NCI-H1105 (cell line): ENCODE measurements at places on chromosomes 1 and 21.

DNA sequence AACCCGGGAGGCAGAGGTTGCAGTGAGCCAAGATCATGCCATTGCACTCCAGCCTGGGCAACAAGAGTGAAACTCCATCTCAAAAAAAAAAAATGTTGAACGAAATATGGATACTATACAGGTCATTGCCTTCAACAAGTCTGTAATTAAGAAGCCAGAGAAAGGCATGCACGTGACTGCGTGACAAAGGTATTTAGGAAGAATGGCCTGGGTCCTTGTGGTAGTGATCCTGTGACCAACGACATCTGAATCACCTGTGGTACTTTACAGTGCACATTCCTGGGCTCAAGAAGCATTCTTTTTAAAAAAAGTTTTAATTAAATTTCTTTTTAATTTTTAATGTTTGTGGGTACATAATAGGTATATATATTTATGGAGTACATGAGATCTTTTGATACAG is 115.0 kb downstream of the GREM2 start:
- no peak for DNase-seq

DNA sequence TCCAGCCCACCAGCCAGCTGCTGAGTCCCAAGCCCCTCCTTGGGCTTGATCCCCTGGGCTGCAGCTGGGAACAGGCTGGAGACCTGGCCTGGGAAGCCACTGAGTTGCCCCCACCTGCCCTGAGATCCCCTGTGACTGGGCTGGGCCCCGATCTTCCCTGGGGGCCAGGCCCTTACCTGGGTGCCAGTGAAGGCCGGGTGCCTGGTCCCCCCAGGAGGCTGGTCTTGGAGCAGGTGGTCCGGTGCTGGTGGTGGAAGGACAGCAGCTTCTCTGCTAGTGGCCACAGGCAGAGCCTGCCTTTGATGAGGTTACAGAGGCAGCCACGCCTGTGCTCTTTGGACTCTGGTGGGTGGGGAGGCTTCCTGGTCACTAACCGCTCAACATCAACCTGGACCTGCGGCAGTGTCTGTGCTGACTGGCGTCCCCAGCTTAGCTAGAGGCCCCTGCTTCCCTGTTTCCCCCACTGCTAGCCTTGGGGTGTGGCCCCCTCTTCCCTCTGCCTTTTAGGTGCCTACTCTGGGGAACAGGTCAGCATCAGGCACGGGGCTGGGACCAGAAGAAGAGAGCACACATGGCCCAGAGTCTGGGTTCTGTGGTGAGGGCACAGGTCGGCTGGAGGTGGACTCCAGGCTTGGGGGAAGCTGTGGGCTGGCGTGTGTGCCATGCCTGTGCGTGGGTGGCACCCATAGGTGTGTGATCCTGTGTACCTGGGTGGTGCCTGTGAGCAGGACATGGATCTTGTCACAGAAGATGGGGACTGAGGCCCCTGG is at the start of gene EPS8L3:
EPS8L3 (minus strand) TSS at position 278 of the 770 bp plus-strand sequence. CDS start 2,174 bp downstream, outside the sequence.
- no peak for DNase-seq

DNA sequence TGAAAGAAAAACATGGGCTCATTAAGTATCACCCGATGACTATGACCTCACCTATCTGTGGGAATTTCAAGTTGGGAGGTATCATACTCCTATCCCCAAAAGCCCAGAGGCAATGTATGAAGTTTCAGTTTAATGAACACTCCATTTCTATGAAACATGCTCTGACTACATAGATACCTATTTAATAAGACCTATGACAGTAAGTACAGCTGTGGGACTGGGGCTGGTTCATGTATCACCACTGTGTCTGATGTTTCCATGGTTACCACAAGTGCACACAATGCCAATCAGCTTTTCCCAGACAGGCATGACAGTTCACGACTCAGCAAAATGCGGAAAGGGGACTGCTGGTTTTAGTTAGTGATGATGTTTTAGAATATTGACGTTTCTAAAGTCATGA is 167.7 kb downstream of the SIPA1L2 start:
- DNase-seq: no peak

- DNase-seq: no peak
Measured at GRCh38 chr1:153583976-153584375, 18.3 kb upstream of the S100A2 start.

DNA sequence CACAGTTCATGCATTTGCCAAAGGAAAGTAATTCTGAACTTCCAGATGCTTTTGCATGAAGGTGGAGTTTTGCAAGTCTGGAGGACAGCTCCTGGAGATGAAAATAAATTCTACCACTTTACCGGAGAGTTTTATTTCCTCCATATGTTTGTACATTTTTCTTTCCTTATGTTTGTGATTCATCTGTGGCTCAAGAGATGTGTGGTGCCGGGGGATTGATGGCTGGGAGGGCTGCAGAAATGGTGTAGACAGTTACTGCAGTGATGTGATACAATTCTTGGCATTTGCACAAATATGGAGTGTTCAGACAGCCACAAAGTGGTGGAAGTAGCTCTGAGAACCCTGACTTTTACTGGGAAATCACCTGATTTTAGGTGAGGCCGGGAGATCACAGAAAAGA is 58.5 kb upstream of the ASB17 start:
- DNase-seq: no peak

GRCh38 chr1:54812801-54813484 is 11.8 kb upstream of the TTC22 start:
- no peak for DNase-seq

GRCh38 chr1:89552471-89553081 is 27.9 kb downstream of the LRRC8B start:
- peak; percentile 27 for DNase-seq

DNA sequence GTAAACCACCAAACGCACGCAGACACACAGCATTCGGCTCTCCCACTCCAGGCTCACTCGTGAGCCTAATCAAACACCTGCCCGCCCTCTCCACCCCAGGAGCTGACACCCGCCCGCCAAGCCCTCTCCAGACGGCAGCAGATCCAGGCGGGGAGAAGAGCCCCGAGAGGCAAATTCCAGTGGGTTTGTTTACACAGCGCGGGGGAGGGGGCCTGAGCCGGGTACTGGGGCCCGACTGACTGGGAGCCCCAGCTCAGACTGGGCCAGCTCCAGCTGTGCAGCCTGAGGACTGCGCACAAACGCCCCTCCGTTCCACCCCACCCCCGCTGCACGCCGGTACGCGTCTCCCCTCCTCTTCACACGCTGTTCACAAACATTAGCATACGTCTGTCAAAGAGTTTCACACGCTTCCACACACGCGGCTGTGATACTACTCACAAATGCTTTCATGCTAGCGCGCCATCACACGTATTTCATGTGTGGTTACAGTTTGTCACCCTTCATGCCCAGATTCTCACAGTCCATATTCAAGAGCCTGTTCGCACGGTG is 1.0 kb upstream of the EFNA1 start:
- DNase-seq: peak; percentile 13

DNA sequence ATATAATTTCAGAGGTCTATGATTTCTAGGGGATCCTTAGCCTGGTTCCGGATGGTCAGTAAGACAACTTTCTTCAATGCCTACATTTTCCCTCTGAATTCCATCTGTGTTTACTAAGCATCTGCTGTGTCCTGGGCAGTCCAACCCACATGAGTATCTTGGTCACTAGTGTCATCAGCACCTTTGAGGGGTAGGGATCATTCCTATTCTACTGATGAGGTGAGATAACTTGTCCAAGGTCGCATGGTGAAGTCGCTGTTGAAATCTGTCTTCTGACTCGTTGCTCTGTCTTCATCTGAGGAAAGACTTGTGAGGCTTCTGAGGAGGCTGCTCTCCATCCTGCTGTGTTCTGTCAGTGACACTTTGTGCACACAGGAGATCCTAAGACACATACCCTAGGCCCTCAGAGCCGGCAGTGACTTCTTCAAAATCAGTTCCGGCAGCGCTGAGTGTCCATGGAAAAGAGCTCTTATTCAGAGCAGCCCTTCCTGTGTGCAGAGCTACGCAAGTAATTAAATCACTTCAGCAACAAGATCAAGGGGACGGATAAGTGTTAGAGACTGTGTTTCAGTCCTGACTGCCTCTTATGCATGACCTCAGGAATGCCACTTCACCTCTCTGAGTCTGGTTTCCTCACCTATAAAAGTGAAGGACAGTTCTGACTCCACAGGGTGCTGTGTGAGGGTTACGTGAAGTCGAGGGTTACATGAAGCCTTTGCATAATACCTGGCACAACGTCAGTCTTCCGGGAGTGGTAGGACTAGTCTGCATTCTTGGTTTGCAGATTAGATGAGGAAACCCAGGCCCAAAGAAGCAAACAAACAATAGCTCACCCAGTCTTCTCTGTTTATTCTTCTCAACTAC is 28.4 kb downstream of the AK2 start:
- no peak for DNase-seq
